ENCODE measurements at places on chromosomes 5 and 9. TPM values are rescaled to one million over a fixed set of nuclear protein-coding genes. Genes with fewer than 3 reads are reported as not detected.

The TRPM3 gene
- 1.1 TPM for total RNA-seq

The PCDHA3 gene
- total RNA-seq: 0.36 TPM

The GRM6 gene
- total RNA-seq: not detected

The ZBTB26 gene
- total RNA-seq: 3.7 TPM

The PRLR gene
- total RNA-seq: not detected

The WDR55 gene
- total RNA-seq: 26.4 TPM

The GABRB2 gene
- total RNA-seq: not detected

The FASTKD3 gene
- total RNA-seq: 10.9 TPM

The ABCA2 gene
- total RNA-seq: 27.3 TPM

The RMRP gene
- 34,663 TPM for total RNA-seq

The KLF9 gene
- 14.4 TPM for total RNA-seq

The CCL27 gene
- not detected for total RNA-seq

Measured in endothelial cell of coronary artery (primary cell).